ENCODE measurements at places on chromosomes 1 and 21.

DNA sequence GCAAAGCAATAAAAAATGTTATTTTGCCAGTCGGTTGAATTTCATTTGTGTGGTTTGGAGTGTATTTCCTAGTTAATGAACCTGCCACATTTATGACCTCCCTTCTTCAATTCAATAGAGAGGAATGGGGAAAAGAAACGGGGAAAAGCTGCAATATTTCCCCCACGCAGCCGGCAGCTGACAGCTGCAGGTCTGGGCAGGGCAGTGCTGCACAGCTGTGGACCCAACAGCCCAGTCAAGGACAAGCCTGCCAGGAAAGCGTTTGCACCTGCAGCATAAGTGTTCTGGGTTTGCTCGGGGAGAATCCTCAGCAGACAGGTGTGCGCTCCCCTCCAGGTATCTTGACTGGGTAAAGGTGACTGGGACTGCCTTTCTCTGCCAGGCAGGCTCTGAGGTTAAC, 53.4 kb downstream of the FBXO2 start:
- DNase-seq, result no peak

DNA sequence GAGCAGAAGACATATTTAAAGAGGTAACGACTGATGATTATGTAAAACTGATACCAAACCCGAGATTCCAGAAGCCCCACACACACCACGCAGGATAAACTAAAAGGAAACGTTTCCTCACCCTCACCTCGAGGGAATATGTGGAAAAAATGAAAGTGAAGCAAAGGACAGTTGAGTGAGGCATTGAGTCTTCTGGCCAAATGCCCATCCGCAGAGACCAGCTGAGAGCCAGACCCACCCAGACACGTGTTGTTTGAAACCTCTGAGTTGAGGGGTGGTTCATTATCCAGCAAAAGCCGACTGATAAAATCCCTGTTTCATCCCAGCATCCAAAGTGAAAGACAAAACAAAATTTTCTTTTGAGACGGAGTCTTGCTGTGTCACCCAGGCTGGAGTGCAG, 29.6 kb upstream of the PCBP3 start:
- DNase-seq, result no peak

DNA sequence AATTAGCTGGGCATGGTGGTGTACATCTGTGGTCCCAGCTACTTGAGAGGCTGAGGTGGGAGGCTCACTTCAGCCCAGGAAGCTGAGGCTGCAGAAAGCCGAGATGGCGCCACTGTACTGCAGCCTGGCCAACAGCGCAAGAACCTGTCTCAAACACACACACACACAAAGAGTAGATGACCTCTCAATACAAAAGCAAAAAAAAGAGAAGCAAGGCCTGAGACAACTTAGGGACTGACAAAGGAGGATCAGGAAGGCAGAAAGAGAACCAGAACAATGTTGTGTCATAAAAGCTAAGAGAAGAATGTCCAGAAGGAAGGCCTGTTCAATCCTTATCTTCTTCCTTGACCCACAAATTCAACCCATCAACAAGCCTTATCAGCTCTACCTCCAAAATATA, 18.5 kb downstream of the WASF2 start:
- DNase-seq, result no peak

GRCh38 chr1:33562563-33562962, 90.1 kb downstream of the ZSCAN20 start:
- DNase-seq, result no peak

GRCh38 chr1:27144920-27145661, 9.8 kb downstream of the SLC9A1 start:
- no peak for DNase-seq

- no peak for DNase-seq
Observed at GRCh38 chr21:27674041-27674615, 707.2 kb upstream of the ADAMTS5 start.

DNA sequence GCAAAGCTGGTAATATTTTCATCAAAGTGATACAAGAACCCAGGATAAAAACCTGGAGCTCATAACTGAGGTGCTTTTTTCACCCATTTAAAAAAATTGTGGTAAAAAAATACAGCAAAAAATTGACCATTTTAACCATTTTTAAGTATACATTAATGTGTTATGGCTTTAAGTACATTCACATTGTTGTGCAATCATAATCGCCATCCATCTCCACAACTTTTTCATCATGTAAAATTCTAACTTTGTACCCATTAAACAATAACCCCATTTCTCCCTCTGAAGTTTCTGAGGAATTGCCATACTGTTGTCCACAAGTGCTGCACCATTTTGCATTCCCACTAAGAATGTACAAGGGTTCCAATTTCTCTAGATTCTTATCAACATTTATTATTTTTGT, 36.6 kb downstream of the ACP6 start:
- DNase-seq, result no peak

GRCh38 chr1:161159913-161160243, 578 bp downstream of the USP21 start:
- DNase-seq, result no peak

- DNase-seq, result no peak
Observed at GRCh38 chr21:35201288-35201687, 152.2 kb upstream of the RUNX1 start.

DNA sequence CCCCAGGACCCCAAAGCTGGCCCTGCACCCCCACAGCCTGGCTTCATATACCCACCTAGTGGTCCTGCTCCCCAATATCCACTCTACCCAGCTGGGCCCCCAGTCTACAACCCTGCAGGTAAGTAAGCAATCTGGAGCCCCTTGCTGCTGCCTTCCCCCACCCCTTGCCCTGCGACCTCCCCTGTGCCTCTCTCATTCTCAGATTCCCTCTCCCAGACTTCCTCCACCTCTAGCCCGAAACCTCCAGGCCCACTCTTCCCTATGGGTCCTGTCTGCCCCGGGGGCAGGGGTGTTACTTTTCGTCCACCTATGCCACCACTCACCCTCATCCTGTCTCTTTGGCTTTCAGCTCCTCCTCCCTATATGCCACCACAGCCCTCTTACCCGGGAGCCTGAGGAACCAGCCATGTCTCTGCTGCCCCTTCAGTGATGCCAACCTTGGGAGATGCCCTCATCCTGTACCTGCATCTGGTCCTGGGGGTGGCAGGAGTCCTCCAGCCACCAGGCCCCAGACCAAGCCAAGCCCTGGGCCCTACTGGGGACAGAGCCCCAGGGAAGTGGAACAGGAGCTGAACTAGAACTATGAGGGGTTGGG, 2.9 kb downstream of the SHISA4 start:
- no peak for DNase-seq

DNA sequence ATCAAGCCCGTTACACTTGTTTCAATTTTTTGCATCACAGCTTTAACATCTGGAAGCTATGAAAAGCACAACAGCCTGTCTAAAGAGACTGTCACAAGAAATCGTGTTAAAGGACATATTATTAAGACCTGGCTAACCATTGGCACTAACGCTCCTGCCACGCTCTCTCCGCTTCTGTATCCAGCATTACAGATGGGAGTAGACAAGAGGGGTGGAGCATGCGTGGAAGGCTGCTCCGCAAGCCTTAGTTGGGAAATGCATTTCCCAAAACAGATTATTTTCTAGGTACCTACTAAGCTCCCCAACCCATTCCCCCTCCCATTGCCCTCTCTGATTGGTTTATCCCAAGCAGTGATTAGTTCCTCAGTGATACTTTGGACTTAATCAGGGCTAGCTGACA, 72.4 kb downstream of the NTNG1 start:
- DNase-seq, result no peak

DNA sequence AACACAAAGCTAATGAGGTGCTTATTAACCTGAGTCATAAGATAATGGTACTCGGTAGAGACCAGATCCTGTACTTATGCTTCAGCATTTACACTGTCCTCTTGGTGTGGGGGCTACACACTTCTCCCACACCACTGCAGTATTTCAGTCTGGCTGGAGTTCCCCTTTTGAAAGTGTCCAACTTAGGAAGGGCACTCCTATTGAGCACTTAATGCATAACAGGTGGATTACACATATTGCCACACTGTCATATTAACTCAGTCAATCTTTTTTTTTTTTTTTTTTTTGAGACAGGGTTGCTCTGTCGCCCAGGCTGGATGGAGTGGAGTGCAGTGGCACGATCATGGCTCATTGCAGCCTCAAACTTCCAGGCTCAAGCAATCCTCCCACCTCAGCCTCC, 1.5 kb downstream of the GPATCH4 start:
- DNase-seq, result no peak

GRCh38 chr1:183024317-183025009, 1.2 kb downstream of the LAMC1 start:
- DNase-seq, result no peak

DNA sequence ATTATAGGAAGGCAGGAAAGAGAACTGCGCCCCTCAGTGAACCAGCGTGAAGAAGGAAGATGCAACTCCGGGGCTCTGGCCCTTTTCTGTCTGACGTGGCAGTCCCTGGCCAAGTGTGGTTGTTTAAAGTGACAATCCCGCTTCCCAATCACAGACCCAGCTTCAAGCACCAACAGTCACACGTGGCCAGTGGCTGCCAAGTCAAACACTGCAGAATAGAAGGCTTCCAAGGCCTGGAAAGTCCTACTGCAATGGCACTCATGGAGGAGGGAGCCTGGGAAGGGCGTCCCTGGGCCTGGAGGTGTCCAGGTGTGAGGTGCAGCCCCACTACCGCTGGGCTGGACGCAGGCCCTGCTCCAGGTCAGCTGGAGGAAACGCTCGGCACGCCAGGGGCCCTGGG, 143.8 kb downstream of the CASZ1 start:
- no peak for DNase-seq

- no peak for DNase-seq
Observed at GRCh38 chr1:156838972-156839371, 19.9 kb downstream of the INSRR start.

DNA sequence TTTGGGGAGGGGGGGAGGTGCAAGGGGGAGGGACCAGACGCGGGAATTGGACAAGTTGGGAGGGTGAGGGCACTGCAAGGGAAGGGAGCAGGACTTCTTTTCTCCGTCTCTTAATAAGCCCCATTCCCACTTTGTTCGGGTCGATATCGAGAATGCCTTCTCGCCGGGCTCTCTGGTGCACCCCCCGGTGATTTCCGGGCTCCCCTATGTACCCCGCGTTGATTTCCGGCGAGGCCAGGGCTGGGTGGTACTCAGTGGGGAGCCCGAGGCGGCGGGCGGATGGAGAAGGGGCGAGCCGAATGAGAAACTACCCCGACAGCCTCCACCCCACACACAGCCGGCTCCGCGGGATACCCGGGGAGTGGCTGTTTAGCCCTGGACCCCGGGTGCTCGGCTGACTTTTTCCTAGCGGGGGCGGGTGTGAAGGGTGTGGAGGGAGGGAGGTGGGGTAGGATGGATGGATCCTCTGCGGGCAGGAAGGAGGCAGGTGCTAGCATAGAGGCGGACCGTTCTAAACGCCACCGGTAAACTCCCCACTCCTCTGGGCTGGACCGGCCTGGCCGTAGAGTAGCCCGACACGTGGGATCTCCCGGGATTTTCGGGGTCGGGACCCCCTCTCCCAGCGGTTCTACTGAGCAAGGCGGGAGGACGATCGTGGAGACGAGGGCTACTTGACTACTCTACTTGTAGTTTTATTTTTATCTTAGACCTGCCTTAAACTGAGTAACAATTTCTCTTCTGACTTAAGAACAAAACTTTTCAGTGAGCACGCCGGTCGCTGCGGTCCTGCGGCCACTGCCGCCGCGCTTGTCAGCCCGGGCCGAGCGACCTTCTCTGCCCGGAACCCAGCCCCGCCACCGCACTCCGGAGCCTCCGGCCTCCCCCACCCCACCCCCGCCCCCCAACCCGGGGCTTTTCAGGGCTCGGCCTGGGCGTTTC, 1.0 kb downstream of the RNF220 start:
- no peak for DNase-seq

GRCh38 chr1:161199506-161200139, 769 bp upstream of the ADAMTS4 start:
- DNase-seq, result no peak

DNA sequence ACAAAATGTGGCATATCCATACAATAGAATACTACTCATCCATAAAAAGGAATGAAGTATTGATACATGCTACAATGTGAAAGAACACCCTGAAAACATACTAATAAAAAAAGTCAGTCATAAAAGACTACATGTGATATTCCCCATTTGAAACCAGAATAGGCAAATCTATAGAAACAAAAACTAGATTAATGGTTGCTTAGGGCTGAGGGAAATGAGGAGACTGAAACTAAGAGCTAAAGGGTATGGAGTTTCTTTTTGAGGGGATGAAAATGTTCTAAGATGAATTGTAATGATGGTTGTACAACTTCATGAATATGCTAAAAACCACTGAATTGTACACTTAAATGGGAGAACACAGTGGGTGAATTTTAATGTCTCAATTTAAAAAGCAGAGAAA, 50.9 kb downstream of the ACBD6 start:
- no peak for DNase-seq

GRCh38 chr1:184915463-184916090, 58.7 kb downstream of the NIBAN1 start:
- no peak for DNase-seq

- no peak for DNase-seq
Observed at GRCh38 chr21:27143476-27143875, 176.6 kb upstream of the ADAMTS5 start.

GRCh38 chr1:231619257-231619634, 7.3 kb upstream of the DISC1 start:
- DNase-seq, result no peak

- DNase-seq, result no peak
Observed at GRCh38 chr1:26097696-26098095, 13.9 kb upstream of the PDIK1L start.

GRCh38 chr1:90591355-90591969, 125.6 kb downstream of the BARHL2 start:
- no peak for DNase-seq

- DNase-seq, result no peak
Observed at GRCh38 chr1:216005916-216006315, 417.3 kb downstream of the USH2A start.

DNA sequence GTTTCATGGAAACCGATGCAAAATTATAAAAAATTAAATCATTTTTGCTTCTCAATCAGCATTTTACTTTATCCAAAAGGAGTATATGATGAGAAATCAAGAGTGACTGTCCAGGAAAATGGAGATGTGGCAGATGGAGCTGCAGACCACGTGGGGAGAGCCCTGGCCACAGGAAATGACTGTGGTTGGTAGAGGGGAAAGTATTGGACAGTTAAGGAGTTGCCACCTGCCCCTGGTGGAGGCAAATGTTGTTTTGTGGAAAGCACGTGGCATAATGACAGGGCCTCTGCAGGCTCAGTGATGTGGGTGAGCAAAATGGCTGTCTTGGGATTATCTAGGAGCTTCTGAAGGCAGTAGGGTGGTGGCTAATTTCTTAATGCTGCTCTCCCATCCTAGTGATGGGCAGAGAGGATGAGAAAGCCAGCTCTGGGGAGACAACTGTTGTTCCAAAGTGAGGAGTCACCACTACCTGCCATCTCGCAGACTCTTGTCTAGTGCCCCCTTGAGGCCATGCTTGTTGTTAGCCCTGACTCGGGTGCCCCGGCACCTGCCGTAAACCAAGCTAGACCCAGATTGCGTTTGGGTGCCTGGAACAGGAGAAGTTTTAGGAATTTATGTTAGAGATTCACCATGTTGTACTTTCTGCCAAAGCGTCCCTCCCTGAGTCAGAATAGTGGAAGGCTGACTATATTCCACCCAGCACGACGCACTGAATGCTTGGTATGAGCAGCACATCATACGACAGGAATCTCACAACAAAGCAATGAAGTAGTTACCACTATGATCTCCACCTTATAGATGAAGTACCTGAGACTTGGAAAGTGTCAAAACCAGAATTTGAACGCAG, 144.0 kb downstream of the ROR1 start:
- DNase-seq, result no peak
